Keratinocyte (primary cell): ENCODE measurements at places on chromosomes 13 and 19. TPM values are rescaled to one million over a fixed set of nuclear protein-coding genes. Genes with fewer than 3 reads are reported as not detected.

DNA sequence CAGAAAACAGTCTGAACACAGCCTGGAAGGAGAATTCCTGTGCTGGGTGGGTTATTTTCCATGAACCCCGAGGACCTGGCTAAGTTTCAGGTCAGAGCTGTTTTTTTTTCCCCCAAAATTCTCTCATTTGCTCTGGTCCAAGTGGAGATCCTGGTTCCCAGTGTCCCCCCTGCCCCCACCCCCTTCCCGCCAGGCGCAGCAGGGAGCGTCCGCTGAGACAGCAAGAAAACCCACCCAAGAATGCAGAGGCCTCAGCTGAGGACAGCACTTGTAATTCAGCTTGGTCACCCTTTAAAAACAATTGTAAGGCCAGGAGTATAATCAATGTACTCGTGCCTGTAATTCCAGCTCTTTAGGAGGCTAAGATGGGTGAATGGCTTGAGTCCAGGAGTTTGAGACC, 11.4 kb upstream of the TSPAN16 start:
- no peak for DNase-seq
- peaks cover 10% of the 10 kb centered on the region for H3K4me1 ChIP-seq
- H3K27me3 ChIP-seq, result no peaks in the 10 kb centered on the region
- H3K4me3 ChIP-seq, result no peak overlapping the region
- no peak overlapping the region for H3K27ac ChIP-seq
- no peaks in the 10 kb centered on the region for H3K36me3 ChIP-seq

- no peaks in the 10 kb centered on the region for H3K4me1 ChIP-seq
- no peak overlapping the region for H3K27ac ChIP-seq
- no peak overlapping the region for H3K4me3 ChIP-seq
- H3K36me3 ChIP-seq, result no peaks in the 10 kb centered on the region
Measured at GRCh38 chr13:53311561-53311960, 282.9 kb downstream of the OLFM4 start.

BCL3 gene
- 1.1 to 1.8 TPM (median 1.5 TPM) in 3 replicates for polyA plus RNA-seq

ANGPTL4 gene
- polyA plus RNA-seq, result 102 to 143 TPM (median 112 TPM) in 3 replicates

ZNF628 gene
- polyA plus RNA-seq, result 0.22 to 1.5 TPM (median 0.39 TPM) in 3 replicates

TMEM238 gene
- 0.23 to 0.31 TPM (median 0.24 TPM) in 3 replicates for polyA plus RNA-seq

ZNF829 gene
- polyA plus RNA-seq, result 1.2 to 2.3 TPM (median 1.7 TPM) in 3 replicates

PTPRS gene
- 2.5 to 6.7 TPM (median 4.0 TPM) in 3 replicates for polyA plus RNA-seq
